ENCODE measurements at places on chromosomes 4 and X.

DNA sequence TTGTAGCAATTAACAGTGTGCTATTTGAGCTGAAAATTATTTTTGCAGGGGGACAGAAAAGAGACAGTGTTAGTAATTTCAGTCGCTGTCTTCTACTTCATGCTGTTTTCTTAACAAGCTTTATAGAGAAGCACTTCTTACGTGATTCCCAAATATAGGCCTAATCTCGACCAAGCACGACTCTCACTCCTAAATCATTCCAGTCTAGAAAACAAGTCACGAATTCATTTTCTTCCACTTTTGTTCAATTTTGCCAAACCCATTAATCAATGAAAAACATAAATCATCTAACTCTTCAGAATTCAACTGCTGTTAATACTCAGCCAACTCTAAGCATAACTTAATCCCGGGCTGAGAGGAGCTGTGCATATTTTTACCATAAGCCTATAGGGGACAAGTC, 21.0 kb upstream of the FHL1 start:
- no peak for DNase-seq

GRCh38 chr4:76087007-76087769, 12.7 kb downstream of the ART3 start:
- DNase-seq, result no peak

GRCh38 chrX:56797574-56798338, 68.7 kb downstream of the NBDY start:
- DNase-seq, result no peak

DNA sequence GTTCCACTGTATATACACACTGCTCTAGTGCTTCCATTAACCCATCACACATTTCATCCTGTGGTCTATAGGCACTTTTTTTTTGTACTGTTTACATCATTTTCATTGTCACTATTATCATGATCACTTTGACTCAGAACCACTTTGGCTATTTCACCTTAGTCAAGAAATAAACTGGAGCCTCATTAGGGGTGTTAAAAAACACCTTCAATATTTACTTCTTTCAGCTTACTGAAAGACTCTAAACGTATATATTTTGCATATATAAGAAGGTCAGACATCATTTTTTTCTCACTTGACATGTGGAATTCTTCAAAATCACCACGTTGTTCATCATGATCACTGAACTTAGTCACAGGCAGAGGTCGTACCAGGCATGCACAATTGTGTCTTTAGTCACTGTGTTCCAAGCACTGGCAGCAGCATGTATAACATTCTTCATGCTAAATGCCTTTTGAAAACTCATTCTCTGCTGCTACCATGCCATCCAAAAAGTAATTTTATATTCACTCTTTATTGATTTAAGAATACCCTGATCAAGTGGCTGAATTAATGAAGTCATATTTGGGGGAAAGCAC, 229.2 kb upstream of the ARSJ start:
- no peak for DNase-seq

GRCh38 chr4:176043838-176044588, 21.6 kb upstream of the WDR17 start:
- DNase-seq, result no peak

- DNase-seq, result no peak
Measured at GRCh38 chr4:9894644-9895332, 113.4 kb downstream of the DRD5 start.

GRCh38 chr4:141977433-141977832, 341.1 kb downstream of the IL15 start:
- no peak for DNase-seq

DNA sequence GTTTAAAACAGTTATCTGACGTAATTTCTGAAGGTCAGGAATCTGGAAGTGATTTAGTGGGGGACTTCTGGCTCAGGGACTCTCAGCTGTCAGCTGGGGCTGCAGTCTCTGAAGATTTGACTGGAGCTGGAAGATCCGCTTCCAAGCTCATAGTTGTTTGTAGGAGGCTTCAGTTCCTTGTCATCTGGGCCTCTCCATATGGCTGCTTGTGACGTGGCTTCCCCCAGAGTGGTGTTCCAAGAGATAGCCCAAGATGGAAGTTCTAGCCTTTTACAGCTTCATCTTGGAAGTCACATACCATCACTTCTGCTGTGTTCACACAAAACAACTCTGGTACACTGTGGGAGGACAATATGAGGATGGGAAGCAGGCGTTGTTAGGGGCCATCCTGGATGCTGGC, 2.1 kb downstream of the MPC1L start:
- no peak for DNase-seq

DNA sequence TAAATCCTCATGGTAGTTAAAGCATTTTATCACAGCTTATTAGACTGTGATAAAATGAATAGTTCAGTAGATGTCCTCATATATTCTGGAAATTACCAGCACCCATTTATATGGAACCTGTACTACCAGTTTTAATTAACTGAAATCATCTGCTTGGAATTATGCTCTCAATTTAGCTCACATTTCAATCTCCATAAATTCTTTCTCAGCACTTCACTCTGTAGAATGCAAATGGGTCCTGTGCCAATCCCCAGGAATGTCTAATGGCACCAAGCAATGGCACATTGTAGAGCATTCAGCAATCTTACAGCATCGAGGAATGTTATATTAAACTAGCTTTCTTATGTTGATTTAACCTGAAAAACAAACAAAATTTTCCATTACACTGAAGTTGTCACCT, 355.1 kb downstream of the PDHA2 start:
- DNase-seq, result no peak

DNA sequence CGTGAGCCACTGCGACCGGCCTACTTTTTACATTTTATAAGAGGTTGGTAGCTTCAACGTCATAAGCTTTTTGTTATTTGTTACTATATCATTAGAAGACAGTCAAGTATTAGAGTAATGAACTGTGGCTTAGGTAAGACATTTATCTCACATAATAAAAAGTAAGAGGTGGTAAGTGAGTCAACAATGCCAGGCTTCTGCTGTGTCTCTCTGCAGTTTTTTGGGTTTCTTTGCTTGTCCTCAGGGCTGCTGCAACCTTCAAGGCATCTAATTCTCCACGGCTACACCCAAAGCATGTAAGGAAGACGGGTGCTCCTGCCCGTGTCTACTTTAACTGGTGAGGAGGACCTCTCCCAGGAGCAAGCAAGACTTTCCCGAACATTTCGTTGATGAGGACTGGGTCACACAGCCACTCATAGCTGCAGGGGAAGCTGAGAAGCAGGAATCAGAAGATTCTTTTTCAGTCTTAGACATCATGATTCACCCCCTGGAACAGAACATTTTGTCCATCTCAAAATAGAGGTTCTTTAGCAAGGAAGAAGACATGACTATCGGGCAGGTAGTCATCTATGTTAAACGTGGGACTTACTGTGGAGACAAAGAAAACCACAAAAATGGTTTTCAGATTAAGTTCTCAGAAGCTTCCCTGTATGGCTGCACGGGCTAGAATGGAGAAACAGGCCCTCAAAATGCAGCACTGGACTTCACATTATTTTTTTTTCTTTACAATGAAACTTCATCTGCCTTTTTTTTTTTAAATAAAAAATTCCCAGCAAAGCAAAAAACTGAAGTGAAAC, 13.0 kb upstream of the RHOH start:
- no peak for DNase-seq

DNA sequence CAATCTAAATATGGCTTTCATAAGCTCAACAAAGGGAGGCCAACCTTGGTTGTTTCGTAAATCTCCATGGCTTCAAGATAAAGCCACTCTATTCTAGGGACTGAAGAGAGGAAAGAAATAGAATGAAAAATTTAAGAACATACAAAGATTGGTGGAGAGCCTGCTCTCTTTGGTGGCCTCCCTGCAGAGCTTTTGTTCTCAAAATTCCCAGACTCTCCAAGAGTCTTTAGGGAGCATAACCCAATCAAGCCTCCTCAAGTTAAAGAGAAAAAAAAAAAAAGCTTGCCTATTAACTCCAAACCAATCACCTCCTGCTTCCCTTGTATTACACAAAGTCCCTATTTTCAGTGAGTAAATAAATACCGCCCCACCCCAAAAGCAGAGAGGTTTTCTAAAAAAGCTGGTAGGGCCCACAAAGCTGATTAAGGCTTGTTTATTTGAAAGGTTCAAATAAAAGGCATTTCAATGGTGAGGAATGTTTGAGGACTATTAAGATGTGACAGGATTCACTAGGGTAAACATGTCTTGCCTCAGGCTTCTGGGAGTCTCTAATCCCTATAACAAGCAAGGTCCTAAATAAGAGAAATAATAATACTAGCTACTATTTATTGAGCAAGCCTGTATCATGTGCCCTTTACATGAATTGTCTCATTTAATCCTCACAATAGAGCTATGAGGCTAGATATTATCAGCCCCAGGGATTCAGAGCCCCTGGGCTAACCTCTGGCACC, 71.6 kb downstream of the GPC3 start:
- DNase-seq, result no peak

GRCh38 chrX:100931925-100932285, 3.2 kb upstream of the XKRX start:
- DNase-seq, result no peak

- DNase-seq, result no peak
Measured at GRCh38 chr4:112007391-112007790, 137.9 kb upstream of the FAM241A start.

DNA sequence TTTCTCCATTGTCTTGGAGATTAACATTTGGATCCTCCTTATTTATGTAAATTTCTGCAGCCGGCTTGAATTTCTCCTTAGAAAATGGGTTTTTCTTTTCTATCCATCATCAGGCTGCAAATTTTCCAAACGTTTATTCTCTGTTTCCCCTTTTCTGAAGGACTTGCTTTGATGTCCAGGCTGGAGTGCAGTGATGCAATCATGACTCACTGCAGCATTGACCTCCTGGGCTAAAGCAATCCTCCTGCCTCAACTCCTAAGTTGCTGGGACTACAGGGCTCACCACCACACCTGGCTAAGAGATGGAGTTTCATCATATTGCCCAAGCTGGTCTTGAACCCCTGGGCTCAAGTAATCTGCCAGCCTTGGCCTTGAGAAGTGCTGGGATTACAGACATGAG, 144.0 kb upstream of the ZXDB start:
- no peak for DNase-seq

DNA sequence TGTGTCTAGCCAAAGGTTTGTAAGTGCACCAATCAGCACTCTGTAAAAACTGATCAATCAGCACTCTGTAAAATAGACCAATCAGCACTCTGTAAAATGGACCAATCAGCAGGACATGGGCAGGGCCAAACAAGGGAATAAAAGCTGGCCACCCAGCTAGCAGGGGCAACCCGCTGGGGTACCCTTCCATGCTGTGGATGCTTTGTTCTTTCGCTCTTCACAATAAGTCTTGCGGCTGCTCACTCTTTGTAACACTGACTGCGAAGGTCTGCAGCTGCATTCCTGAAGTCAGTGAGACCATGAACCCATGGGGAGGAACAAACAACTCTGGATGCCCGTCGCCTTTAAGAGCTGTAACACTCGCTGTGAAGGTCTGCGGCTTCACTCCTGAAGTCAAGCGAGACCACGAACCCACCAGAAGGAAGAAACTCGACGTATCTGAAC, 14.3 kb downstream of the HNRNPDL start:
- no peak for DNase-seq

GRCh38 chr4:152667781-152668180, 12.0 kb downstream of the TMEM154 start:
- no peak for DNase-seq
